Astrocyte of the spinal cord (primary cell): ENCODE measurements at places on chromosomes 4 and X.

DNA sequence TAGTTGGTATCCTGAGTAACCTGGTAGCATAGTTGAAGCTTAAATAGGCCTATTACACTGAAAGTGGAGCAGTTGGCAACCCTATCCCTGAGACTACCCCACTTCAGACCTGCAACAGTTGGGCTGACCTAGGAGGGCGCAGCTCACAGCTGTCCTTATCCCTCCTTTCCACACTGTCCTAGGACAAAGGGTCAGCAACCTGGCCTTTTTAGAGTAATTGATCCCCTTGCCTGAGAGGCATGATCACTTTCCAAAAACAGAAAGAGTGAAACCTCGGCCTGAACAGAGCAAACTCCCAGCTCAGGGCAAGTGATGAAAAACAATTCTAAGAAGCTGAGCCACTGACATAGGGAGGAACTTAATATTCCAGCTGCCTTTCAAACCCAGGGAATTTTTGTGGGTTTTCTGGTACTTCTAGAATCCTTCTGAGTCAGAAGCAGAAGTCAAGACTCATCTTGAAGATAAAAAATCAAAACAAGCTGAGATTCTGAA is 94.9 kb upstream of the MYOZ2 start:
- DNase-seq, result peak; percentile 89

DNA sequence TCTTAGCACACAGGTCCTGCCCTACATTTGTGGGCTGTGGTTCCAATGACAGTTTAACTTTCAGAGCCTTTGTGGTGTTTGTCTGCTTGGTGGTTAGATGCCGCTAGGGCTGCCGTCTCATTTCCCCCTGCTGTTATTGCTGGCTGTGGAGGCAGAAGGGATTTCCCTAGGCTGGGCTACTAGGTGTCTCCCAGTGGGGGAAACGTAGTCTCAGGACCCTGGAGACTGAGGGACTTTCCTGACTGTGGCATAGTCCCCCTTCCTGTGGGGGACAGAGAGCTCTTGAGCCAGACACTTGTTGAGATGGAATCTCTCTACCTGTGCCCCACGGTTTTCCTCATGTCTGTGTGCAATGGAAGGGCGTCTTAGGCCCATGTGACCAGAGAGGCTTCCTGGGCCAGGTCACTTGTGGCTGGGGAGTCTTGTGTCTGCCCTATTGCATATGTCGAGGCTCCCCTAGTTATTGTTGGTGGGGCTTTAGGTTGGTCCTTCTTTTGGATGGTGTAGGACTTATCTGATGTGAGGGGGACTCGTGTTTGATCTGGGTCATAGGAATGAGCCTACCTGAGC is 68.2 kb downstream of the ARHGAP10 start:
- peak; percentile 59 for DNase-seq

DNA sequence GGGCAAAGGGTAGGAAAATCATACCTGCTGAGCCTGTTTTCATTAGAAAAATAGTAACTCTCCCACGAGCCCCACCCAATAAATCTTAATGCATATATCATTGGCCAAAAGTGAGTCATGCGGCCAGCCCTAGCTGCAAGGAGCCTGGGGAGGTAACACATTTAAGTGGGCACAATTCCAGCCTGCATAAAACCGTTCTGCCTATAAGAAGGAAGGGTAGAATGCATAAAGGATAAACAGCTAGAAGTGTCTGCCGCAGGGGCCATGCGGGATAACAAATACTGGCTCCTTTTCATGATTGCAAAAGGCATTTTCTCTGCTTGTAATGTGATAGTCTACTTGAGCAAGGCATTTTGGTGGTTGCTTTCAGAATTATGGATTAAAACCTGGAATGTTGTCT is 37.1 kb downstream of the EFHC2 start:
- DNase-seq, result peak; percentile 15

DNA sequence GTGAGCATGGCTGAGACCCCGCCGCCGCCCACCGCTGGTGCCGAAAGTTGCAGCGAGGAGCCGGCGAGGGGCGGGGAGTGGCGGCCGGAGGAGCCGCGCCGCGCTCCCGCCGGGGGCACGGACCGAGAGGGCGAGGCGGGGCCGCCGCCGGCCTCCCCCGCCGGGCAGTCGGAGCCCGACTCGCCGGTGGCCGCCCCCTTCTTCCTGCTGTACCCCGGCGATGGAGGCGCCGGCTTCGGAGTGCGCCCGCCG is 16.5 kb downstream of the UTP3 start:
- DNase-seq, result no peak

- DNase-seq, result no peak
Measured at GRCh38 chrX:99663136-99663535, 746.9 kb downstream of the PCDH19 start.

DNA sequence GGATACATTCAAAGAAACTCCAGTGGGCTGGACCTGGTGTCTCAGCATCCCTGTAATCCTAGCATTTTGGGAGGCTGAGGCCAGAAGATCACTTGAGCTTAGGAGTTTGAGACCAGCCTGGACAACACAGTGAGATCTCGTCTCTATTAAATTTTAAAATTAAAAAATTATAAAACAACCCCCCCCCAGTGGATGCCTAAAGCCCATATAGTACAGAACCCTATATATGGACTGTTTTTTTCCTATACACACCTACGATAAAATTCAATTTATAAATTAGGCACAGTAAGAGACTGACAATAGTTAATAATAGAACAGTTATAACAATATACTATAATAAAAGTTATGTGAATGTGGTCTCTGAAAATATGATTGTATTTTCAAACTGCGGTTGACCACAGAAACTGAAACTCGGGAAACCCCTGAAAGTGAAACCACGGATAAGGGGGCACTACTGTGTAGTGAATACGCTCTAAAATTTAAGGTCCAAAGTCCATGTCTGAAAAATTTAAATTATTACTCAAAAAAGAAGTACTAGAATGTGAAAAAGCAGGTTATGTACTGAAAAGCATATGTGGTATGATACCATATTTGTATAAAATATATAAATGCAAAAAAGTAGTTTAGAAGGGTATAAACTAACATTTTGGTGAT is 2.0 kb downstream of the SMIM14 start:
- peak; percentile 25 for DNase-seq

DNA sequence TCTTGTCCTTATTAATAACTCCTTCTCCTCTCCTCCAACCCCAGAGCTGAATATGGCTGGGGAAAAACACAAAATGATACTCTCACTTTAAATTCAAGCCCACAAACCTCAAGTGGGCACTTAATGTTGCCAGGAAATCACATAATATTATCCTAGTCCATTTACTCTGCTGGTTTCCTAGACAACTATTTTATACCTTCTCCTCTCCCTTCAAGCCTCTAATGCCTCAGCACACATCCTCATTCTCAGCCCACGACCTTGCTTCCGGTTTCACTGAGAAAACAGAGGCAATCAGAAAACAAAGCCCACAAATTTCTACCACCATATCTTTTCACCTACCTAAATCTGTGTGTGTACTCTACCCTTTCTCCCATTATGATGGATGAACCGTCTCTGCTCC is 12.1 kb upstream of the CLCN5 start:
- DNase-seq, result no peak

DNA sequence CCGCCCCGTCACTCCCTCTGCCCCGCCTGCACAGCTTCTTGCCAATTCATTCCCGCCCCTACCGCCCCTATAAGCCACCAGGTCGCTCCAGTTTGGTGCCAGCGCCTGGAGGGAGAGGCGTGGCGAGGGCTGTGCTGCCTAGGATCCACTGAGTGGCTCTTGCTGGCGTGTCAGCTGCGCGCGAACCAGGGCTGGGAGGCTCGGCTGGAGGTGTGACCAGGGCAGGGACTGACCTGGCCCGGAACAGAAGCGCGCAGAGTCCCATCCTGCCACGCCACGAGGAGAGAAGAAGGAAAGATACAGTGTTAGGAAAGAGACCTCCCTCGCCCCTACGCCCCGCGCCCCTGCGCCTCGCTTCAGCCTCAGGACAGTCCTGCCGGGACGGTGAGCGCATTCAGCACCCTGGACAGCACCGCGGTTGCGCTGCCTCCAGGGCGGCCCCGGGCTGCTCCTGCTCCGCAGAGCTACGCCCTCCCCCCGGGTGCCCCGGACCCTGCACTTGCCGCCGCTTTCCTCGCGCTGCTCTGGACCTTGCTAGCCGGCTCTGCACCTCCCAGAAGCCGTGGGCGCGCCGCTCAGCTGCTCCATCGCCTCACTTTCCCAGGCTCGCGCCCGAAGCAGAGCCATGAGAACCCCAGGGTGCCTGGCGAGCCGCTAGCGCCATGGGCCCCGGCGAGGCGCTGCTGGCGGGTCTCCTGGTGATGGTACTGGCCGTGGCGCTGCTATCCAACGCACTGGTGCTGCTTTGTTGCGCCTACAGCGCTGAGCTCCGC is at the start of gene GPR78:
GPR78 (plus strand) TSS at position 72 of the 773 bp plus-strand sequence; CDS start at position 663, 591 bp downstream.
- DNase-seq, result peak; percentile 39

DNA sequence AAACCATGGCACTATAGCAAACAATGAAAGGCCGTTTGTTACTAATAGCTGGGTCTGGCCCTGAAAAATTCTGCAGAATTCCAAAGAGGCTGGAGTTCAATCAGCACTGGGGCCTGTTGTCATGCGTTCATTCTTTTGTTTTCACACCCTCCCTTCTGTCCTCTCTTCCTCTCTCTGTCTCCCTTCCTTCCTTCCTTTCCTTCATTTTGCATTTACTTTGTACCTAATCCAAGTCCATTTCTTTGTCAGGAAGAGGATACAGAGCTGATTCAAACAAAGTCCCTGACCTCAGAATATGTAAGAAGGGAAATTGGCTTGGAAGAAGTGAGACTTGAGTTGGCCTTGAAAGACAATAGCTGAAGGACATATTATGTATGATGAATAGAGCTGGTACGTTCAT is 119.6 kb upstream of the LDB2 start:
- no peak for DNase-seq

DNA sequence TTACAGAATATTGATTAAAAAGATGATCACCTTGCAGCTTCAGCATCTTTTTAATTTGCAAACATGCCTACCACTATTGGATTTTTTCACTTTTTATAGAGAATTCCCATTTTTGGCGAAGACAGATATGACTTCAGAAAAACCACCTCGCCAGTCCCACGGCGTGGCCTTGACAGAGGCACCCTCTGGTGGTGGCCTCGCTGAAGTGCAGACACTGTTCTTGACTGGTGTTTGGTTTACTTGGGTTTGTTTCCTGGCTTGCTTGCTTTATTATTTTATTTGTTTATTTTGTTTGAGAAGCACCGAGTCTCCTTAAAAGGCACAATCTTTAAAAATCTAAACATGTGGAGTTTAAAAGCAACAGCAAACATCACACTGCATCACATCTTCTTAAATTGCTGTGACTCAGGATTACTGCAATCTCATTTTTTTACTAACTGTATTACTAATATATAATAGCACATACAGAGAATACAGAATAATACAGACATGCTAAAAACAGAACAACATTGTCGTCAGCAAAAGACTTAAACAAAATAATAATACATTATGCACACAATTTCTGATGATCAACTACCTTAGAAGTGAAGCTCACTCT is 13.1 kb upstream of the AMTN start:
- DNase-seq, result peak; percentile 45

DNA sequence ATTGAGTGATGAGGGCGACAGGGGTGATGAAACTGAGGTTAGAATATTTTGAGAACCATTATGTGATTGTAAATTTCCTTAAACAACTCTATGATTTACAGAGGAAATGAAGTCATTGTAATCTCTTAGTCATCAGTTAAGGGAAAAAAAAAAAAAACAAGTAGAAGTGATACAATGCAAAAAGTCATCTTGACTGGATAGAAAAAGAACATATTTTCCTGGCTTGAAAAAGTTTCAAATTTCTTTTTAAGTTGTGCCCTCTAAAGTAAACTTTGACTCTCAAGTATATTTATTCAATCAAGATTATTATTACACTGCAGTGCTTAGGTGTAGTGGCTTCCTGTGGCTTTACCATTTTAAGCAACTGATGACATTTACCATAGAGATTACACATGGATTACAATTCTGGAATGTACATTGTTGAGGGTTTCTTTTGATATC is 40.6 kb downstream of the GABRB1 start:
- DNase-seq, result peak; percentile 84

- peak; percentile 96 for DNase-seq
Measured at GRCh38 chrX:13376857-13377549, 57.1 kb upstream of the ATXN3L start.

- no peak for DNase-seq
Measured at GRCh38 chr4:30769093-30769492, 48.9 kb downstream of the PCDH7 start.

GRCh38 chr4:26583865-26584652 is at the start of gene TBC1D19:
TBC1D19 (plus strand) TSS chr4:26584084; CDS start chr4:26584194, 110 bp downstream.
- peak; percentile 91 for DNase-seq

GRCh38 chr4:112604589-112604988 is 32.1 kb downstream of the ZGRF1 start:
- peak; percentile 68 for DNase-seq

DNA sequence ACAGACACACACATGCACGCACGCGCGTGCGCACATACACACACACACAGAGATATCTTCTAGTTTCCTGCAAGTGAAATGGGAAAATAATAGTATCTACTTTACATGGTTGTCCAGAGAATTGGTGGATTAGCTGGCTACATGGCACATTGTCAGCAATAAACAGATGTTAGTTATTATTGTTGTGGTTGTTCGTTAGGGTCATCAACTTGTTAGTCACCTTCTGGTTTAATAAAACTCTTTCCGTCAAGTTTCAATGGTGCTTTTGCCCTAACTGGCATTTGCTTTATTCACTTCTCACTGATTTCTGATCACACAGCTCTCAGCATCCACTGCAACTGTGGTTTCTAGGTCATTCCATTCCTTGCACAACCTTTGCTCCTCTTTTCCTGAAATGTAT is 25.4 kb upstream of the RASL11B start:
- DNase-seq, result no peak

GRCh38 chr4:144894573-144894972 is 203.4 kb downstream of the ANAPC10 start:
- peak; percentile 94 for DNase-seq
